ENCODE measurements at places on chromosomes 6 and 20. TPM values are rescaled to one million over a fixed set of nuclear protein-coding genes. Genes with fewer than 3 reads are reported as not detected.

- no peak for DNase-seq
These were observed 286.8 kb upstream of the ID4 start for GRCh38 chr6:19550380-19550779.

DNA sequence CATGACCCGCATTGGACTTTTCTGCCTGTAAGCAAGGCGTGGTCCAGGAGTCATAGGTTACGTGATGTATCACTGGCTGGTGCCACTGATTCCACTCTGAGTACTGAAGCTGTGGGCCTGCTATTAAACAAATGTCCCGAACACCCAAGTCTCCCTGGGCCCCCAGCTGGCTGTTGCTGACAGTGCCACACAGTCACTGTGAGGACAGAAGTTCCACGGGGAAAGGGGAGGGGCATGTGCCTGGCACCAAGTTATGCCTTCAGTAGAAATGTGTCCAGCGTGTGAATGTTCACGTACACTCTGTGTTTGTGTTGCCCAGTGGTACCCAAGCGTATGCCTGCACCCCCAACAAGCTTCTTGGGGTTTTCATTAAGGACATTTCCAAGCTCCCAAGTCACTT is 171.4 kb upstream of the QKI start:
- DNase-seq = no peak

DNA sequence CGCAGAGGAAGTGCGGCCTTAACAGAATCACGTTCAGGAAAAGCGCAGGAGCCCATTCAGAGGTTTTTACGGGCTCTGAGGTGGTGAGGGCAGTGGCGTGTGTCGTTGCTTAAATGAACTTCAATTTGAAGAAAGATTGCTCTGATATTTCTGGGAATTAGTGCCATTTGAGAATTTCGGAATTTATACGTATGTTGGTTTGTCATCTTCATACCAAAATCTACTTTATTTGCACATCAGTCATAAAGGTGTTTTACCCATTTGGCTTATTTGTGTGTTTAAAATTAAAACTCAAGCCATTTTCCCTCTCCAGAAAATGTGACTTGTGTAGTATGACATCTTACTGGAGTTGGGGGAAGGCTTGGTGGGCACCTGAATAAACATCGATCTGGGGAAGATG is 48.1 kb upstream of the TULP4 start:
- no peak for DNase-seq

RBBP8NL gene
- total RNA-seq = not detected

RPS18 gene
- total RNA-seq = 2,299 TPM

MICA gene
- 21.1 TPM for total RNA-seq
